ENCODE measurements at places on chromosomes 1 and 21.

- peak; percentile 96 for DNase-seq
Observed at GRCh38 chr1:202957733-202958543, at the start of gene ADIPOR1. TSS of gene ADIPOR1 (minus strand) at chr1:202958312. CDS start at chr1:202951070, 7,242 bp downstream.

GRCh38 chr1:4801192-4801924 is 146.9 kb downstream of the AJAP1 start:
- DNase-seq, result no peak

DNA sequence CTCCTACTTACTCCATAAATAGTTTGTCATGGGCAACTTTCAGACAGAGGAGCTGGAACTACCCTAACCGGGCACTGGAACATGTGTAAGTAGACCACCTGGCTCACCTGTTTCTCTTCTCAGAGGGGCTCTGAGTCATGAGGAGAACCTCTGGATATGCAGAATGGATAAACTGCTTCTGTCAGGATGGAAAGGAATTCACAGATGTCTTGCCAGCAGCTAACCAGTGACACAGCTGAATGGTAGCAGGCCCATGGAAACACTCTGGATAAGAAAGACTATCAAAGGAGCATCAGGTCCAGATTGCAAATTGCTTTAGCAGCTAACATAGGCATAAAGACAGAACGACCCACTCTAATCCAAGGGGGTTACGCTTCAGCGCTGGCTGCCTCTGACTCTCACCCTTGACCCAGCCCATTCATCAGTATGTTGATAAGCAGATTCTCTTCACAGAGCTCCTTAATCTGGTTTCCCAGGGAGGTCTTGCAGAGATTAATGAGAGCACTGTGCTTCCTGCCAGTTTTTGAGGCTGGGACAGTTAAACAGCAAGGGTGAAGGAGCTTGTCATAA is 54.2 kb downstream of the HIVEP3 start:
- DNase-seq, result no peak

DNA sequence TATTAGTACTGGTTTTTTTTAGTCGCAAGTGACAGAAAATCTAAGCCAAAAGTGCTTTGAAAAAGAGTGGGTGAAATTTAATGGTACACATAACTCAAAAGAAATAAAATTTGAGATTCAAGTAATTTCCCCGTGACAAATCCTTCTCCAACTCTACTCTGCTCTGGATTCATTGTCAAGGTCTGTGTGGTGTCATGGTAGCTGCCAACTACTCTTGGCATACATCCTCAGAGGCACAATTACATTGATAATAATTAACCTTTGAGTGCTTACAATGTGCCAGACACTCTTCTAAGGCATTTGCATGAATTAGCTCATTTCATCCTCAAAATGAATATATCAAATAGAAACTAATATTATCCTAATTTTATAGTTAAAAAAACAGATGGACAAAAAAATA is 1153.9 kb upstream of the NCAM2 start:
- DNase-seq, result no peak

- no peak for DNase-seq
Observed at GRCh38 chr1:10257851-10258250, 47.5 kb downstream of the KIF1B start.

GRCh38 chr21:21188513-21189195 is 190.4 kb downstream of the NCAM2 start:
- DNase-seq, result no peak

DNA sequence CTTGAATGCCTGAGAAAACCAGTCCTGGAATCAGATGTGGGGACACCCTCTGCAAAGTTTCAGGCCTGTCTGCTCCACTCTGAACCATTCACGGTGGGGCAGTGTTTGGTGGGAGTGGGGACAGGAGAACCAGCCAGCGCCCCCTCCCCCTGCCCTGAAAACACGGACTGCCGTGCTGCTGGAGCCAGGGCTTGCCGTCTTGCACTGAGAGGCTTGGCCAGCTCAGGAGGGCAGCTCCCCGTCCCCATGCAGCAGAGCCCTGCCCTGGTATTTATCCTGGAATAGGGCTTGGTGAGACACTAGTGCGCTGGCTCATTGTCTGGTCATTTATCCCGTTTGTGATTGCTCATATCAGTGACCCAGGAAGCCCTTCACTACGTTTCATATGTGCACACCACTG is 3.9 kb downstream of the S100B start:
- DNase-seq, result no peak

GRCh38 chr21:17903929-17904639 is 84.9 kb upstream of the C21orf91 start:
- DNase-seq, result no peak

DNA sequence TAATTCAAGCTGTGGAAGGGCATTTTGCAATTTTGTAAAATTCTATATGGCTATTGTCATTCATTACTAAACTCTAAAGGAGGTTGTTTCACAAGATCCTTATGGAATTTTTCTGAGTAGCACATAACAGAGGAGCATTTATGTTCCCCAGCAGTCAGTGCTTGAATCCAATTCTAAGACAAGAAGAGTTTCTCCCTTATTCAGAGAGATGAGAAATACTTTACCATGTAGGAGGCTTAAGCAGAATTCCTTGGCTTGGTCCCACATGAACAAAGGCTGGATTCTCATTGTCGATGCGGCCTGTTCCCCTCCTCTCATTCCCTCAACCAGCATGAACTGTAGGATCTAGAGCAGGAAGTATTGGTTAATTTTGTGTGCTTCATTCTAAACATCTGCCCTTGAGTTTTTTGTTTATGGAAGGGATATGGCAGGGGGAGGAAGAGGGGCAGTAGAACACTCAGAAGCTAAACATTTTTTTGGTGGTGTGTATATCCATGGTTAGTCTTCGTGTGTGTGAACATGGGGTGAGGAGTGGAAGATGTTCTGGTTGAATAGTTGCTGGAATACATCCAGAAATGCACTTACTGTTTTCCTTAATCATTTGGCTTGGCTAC is 74.3 kb downstream of the LAMC1 start:
- DNase-seq, result no peak

DNA sequence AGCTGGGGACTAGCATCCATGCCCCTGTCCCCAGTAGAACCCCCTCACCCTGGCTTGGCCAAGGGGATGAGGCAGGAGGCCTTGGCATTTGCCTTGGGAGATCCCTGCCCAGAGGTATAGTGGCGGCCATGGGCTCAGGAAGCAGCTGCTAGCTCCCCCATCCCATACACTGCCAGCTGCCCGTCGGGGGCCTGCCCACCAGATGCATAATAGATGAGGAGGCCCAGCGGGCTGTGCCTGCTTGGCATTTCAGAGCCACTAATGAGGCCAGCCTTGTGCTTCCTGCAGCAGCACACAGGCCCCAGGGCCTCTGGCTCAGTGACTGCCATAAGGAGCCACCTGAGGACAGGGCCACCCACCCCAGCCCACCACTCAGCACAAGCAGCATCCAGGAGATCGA is 23.6 kb downstream of the RAP1GAP start:
- DNase-seq, result no peak

DNA sequence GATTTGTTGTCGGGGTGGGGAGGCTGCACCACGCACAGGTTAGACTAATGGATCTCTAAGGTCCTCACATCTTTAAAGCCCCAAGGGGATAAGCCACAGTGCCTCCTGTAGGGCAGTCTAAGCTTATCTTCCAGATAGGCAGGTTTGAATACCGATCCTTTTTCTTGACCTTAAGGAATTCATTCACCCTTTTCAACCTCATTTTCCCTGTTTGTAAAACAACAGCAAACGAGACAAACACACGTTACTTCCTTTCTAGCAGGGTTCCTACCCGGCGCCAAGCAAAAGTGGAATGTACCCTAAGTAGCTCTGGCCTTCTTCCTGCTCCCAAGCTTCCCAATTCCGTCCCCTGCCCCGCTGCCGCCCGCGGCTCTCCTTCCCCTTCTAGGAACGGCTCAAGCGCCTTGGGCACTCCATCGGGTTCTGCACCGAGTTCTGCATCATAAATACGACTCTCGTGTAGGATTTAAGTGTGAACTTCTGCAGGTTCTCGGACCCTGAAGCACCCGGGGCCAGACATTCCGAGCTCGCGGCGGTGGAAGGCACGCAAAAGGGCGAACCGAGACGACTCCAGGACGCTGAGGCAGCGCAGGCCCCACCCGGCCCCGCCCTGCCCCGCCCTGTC is 548 bp upstream of the CDC20 start:
- no peak for DNase-seq

DNA sequence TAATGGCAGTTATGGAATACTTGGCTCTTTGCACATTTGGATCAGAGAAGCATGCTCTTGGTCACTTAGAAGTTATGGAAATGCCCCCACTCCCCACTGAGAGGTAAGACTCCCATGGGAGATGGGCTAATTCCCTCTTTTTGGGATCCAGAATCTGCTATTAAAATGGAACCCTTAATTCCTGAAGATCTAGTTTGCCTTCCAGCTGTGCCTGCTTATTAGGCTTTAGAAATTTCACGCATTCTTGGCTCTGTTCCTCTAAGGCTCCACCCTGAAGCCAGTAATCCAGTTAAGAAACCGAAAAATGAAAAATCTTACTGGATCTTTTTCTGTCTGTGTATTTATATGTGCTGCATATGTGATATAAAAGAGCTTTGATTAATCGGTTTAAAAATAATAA is 76.7 kb downstream of the USH2A start:
- DNase-seq, result no peak

GRCh38 chr1:228035844-228036243 is 29.0 kb downstream of the WNT3A start:
- no peak for DNase-seq

GRCh38 chr1:217253985-217254384 is 376.9 kb downstream of the GPATCH2 start:
- no peak for DNase-seq

- DNase-seq, result no peak
Observed at GRCh38 chr1:201710632-201711597, 118.0 kb upstream of the IPO9 start.

GRCh38 chr1:84930329-84930728 is 37.3 kb upstream of the LPAR3 start:
- no peak for DNase-seq

- no peak for DNase-seq
Observed at GRCh38 chr1:46516200-46516950, 26.7 kb downstream of the DMBX1 start.

DNA sequence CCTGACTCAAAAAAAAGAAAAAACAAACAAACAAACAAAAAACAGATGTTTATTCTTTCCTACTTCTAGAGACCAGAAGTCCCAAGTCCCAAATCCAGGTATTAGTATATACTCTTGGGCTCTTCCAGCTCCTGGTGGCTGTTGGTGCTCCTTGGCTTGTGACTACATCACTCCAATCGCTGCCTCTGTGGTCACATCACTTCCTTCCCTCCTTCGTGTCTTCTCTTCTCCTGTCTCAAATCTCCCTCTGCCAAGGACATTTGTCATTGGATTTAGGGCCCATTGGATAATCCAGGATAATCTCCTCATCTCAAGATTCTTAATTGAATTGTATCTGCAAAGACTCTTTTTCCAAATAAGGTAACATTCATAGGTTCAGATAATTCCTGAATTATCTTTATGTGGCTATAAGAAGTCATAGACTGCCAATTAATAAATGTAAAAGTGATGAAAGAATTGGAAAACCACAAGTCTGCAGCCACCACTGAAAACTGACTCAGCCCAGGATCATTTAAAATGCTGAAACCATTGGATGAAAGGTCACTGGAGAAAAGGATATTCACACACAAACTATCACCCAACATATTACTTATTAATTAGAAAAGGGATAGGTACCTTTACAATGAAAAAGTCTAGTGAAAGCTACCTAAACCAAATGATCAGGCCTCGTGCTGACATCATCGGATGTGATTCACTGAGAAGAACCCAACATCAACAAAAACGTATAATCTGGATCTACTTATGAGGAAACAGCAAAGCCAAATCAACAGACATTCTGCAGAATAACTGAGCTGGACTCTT is 67.1 kb downstream of the ZNF281 start:
- no peak for DNase-seq

- DNase-seq, result no peak
Observed at GRCh38 chr1:24122776-24123175, 10.8 kb upstream of the MYOM3 start.

DNA sequence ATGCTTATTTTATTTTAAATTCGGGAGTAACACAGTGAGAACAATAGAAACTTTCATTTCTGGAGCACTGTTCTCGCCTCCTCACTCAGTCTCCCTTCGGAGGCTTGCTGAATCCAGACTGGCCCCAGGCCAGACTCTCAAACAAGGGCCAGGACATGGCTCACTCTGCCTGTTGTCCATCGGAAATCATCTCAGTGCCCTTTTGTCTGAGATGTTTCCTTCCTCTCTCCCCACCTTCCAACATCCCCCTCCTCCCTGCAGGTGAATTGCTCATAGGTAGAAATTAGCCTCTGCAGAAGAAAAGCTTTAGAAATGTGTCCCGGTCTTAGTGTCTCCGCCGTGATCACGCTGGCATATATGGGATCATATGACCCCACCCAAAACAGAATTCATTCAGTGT is 55.2 kb downstream of the ERG start:
- no peak for DNase-seq

- no peak for DNase-seq
Observed at GRCh38 chr1:36687312-36687711, 204.6 kb upstream of the CSF3R start.
